ENCODE measurements at places on chromosomes 2 and 18.

- DNase-seq: no peak
These were observed 49.2 kb upstream of the CCDC150 start for GRCh38 chr2:196590286-196590685.

- no peak for DNase-seq
These were observed 191.2 kb upstream of the CDH19 start for GRCh38 chr18:66795051-66795450.

- no peak for DNase-seq
These were observed 7.9 kb downstream of the UGP2 start for GRCh38 chr2:63849381-63850203.

GRCh38 chr2:219172231-219173154 lies 2.7 kb upstream of the SLC23A3 start:
- no peak for DNase-seq

DNA sequence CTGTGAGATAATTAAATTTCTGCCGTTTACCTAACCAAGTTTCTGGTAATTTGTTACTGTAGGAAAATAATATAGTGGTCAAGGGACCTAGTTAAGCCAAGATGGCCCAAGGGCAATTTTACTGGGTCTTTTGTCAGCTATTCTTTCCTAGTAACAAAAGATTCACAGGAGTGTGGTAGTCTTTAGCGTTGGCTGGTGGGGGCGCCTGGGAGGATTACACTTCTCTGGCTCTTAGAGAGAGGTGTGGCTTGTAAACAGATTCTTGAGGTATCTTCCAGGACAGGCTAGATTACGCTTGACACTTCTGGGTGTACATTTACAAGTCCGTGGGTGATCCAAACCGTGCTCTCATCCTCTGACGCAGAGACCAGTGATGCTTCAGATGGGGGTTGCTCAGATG lies 3.3 kb upstream of the ACOXL start:
- DNase-seq: no peak

DNA sequence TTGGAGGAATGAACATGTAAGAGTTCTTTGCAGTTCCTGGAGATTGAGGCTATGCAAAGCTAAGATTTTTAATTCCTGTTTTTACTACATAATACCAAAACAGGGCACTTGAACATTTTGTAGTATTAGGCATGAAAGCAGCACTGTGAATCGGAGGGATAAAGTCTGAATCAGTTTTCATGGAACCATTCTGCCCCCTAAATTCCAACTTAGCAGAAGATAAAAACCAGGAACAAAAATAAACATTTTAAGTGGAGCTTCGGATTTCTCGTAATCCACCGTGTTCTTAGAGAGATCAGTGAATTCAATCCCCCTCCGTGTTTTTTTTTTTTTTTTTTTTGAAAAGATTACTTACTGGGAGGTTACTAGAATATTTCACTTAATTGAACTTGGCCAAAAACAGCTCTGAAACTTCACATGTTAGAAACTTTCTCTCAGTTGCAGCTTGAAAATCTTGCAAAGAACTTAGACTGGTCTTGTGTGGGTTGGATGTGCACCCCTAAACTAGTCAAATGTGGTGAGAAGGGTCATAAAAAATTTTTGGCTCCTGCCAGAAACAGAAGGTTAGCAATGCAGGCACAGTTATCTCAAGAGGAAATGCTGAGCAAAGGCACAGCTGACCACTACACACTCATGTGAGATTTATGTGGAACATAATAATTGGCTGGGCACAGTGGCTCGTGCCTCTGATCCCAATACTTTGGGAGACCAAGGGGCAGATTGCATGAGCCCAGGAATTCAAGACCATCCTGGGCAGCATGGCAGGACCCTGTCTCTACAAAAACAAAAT lies 145.4 kb upstream of the RNF152 start:
- no peak for DNase-seq
